ENCODE measurements at places on chromosomes 5 and 9.

DNA sequence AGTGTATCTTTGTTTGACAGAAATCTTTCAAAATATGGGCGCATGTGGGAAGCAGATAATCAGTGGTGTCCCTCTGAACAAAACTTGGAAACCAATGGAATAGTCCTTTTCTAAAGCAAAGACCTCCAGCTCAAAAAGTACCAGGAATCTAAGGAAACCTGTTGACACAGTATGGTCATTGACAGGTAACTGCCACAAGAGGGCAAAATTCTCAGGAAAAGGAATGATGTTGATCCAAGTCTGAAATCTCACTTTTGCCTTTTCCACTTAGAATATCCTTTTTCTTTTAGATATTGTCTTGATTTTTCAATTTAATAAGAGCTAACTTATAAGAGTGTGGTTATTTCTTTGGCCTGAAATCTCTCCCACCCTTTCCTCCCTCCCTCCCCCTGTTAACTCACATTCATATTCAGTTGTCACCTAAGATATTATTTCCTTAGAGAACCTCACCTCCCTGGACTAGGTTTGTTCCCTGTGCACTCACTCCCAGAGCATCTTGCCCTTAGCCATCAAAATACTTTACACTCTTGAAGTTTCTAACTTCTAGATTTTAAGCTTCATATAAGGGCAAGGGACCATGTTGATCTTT is 59.0 kb upstream of the BARX1 start:
- no peak for DNase-seq

DNA sequence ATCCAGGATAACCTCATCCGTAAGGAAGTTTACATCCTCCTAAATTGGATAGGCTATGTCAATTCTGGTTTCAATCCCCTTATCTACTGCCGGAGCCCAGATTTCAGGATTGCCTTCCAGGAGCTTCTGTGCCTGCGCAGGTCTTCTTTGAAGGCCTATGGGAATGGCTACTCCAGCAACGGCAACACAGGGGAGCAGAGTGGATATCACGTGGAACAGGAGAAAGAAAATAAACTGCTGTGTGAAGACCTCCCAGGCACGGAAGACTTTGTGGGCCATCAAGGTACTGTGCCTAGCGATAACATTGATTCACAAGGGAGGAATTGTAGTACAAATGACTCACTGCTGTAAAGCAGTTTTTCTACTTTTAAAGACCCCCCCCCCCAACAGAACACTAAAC is 1.3 kb downstream of the ADRB2 start:
- DNase-seq = no peak

DNA sequence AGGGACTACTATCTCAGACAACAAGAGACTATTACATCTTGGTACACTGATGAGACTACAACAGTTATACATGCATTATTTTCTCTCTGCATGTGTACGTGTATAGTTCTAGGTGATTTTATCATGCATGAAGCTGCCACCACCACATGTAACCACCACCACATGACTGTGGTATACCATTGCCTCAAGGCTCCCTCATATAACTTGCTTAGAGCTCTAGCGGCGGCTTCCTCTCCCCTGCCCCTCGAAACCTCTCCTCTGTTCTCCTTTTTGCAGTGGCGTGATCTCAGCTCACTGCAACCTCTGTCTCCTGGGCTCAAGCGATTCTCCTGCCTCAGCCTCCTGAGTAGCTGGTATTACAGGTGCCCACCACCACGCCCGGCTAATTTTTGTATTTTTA is 162.3 kb downstream of the AOPEP start:
- no peak for DNase-seq

- DNase-seq = no peak
These were observed 17.9 kb upstream of the GFPT2 start for GRCh38 chr5:180370861-180371641.

- no peak for DNase-seq
These were observed 96.8 kb downstream of the FBXO4 start for GRCh38 chr5:42021923-42022322.

DNA sequence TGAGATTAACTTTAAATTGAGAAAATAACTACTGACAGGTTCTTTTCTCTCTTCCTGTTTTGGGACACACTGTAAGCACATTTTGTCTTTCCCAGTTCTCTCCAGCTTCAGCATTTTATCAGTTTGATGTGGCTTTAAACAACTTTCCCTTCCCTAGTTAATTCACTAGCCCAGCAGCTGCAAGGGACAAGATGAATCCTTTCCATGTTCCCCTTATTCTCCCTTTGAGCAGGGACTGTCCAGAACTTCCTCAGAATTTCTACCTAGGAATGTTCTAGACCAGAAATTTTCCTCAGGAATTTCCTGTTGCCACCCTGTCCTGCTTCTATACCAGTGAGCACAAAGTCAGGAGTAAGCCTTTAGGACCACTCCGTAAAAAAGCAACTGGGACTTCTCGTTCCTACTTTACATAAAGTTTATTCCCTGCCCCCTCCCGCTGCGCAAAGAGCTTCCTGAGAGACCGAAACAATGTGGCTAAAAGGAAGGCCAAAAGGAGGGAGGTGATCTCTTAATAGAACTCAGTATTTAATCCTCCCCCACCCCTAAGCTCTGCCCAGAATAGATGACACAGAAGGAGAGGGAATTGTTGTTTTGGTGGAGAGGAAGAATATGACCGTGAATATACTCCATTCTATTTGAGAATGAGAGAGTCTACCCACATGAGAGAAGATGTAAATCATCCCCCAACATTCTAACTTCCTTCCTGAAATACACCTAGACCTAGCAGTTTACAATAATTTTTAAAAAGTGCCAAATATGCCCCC is 61.9 kb downstream of the GLIS3 start:
- DNase-seq = peak; percentile 86

GRCh38 chr5:148107608-148108007 is 43.8 kb downstream of the SPINK5 start:
- no peak for DNase-seq

- peak; percentile 91 for DNase-seq
These were observed 94.7 kb upstream of the ADAMTSL1 start for GRCh38 chr9:18379073-18379811.

GRCh38 chr9:8868632-8869031 is 1069.1 kb upstream of the DMAC1 start:
- peak; percentile 29 for DNase-seq

GRCh38 chr9:97848215-97848479 is 4.9 kb upstream of the FOXE1 start:
- DNase-seq = no peak

DNA sequence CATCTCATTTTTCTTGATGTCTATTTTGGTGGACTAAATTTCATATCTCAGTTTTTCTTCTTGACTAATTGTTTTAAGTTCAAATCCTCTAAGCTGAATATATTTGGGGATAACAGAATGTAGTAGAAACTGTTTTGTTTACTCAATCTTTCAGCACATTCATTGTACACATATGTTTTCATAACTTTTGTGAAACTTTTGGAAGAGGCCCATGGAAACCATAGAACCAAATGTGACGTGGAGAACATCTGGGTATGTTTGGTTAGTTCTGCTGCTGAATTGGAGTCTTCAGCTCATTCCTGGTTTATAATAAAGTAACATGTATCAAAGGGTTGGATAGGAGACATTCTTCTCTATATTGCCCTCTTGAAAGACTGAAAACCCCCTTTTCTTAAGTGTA is 88.4 kb downstream of the CCDC171 start:
- DNase-seq = no peak

GRCh38 chr5:55657443-55657842 is 54.7 kb downstream of the SLC38A9 start:
- DNase-seq = no peak

DNA sequence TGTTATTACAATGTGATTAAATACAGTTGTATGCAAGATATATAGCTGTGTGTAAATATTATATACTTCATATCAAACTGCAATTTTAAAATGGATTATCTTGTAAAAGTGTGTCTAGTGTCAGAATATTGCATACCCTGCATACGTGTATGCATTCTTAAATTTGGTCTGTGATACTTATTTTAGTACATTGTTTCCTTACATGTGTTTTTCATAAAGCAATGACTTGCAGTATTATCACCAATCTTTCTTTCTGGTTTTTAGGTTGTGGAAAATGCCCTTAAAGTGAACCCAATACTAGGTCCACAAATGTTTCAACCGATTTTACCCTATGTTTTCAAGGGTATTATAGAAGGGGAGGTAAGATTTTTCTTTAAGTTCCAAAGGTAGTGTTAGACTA is 28.5 kb upstream of the LRRC70 start:
- DNase-seq = no peak

- no peak for DNase-seq
These were observed 3.6 kb upstream of the PAX5 start for GRCh38 chr9:37037503-37038301.

DNA sequence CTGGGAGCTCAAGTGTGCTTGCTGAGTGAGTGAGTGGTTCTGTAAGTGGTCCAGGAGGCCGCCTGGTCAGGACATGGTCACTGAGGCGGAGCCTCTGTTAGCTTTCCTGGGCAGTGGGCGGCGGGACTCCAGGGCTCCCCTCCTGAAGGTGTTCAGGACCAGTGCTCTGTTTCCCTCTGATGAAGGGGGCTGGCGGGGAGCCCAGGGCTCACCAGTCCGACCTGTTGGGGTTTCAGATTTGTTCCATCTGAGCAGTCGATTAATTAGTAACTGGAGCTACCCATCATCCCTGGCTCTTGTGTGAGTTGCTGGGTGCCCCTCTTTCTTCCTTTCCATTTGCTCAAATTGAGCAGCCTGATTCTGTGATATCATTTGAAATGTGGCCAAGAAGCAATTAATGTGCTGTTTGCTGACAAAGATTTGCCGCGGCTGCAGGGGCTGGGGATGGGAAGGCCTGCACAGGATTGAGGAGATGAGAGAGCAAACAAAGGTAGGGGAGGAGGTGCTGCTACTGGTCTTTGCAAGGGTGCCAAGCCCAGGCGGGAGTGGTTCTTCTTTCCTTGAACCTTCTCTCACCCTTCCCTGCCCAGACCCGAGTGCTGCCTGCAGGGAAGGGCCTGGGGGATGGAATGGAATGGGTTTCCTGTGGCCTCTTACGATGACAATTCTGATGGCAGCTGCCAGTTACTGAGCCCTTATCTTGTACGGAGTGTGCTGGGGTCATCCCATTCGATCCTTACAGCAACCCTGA is 92.8 kb upstream of the PITX1 start:
- DNase-seq = no peak

GRCh38 chr9:83041771-83042170 is 21.2 kb downstream of the RASEF start:
- peak; percentile 60 for DNase-seq

- DNase-seq = no peak
These were observed 179.3 kb downstream of the SLC12A2 start for GRCh38 chr5:128262911-128263310.
